GM20000 (cell line): ENCODE measurements at places on chromosomes 2 and 18.

- DNase-seq = no peak
These were observed 173.2 kb upstream of the ARL4C start for GRCh38 chr2:234670052-234670451.

DNA sequence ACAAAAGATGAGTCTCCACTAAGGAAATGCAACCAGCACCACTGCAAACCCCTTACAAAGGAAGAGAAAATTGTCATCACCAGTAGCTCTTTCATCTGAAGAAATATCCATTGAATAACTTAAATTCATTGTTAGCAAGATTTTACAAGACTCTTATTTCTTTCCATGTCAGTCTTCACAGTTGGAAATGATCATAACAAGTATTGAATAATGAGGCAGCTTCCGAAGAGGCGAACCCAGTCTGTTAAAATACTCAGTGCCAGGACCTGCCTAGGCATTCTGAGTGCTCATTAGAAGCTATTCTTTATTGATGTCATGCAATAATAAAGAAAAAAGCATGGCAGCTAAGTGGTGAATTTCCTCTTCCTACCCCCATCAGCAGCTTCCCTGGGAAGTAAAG, 33.5 kb downstream of the NOSTRIN start:
- no peak for DNase-seq

- DNase-seq = no peak
These were observed 18.4 kb downstream of the GPR55 start for GRCh38 chr2:230906471-230907230.

- no peak for DNase-seq
These were observed 13.4 kb downstream of the NOP58 start for GRCh38 chr2:202278944-202279343.

DNA sequence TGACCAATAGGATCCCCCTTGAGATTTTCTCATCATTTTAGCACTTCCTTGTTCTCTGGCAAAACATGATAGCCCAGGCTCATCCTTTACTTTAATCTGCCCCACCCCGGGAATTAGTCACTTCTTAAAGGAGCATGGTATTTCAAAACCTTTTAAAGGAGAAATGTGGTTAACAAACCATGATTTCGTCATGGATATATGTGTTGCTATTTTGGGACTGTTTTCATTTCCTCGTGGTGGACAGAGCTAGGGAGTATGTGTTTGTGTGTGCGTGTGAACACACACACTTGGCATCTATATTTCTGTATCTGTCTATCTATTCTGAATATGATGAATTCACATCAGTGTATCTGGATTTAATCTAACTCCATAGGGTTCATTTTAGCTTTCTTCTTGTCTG, 128.1 kb downstream of the BIRC6 start:
- no peak for DNase-seq

GRCh38 chr18:2850816-2851215, 4.0 kb downstream of the EMILIN2 start:
- DNase-seq = peak; percentile 6

- no peak for DNase-seq
These were observed 280.3 kb upstream of the ZSWIM2 start for GRCh38 chr2:187129306-187129705.

GRCh38 chr2:233289648-233290047, 18.0 kb upstream of the SAG start:
- DNase-seq = no peak

DNA sequence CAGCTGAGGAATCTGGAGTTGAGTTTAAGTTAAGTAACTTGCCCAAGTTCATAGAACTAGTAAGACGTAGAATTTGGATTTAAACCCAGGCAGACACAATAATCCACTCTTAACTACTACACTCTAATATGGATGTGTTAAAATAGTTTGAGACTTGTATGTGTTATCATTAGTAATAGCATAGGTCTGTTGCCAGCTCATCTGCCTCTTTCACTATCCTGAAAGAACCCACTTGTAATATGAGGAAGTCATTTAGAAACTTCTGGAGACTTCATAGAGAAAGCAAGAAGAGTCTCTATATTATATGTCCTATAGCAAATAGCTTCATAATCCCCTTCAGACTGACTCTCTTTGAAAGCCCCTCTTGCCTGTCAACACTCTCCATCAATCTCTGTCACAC, 43.0 kb upstream of the ACADL start:
- no peak for DNase-seq

- DNase-seq = no peak
These were observed 7.7 kb upstream of the TTC39C start for GRCh38 chr18:24006712-24007313.

DNA sequence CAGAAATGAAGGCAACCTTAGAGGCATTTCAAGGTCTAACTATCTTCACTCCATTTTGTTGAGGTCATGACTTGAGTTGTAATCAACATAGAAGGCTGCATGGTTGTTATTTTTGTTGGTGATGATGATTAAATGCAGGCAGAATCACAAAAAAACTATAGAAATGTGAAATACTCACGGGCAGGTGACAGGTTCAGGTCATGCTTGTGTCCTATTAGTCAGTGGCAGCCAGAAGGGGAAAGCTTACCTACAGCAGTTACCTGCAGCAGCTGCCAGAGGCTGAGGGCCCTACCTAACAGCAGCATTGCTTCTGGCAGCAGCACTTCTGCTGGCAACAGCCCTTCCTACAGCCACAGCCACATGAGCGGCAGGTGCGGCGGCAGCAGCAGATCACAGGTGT, 394 bp downstream of the SCYGR3 start:
- DNase-seq = no peak

GRCh38 chr2:37477921-37478320, 133.5 kb downstream of the QPCT start:
- no peak for DNase-seq

DNA sequence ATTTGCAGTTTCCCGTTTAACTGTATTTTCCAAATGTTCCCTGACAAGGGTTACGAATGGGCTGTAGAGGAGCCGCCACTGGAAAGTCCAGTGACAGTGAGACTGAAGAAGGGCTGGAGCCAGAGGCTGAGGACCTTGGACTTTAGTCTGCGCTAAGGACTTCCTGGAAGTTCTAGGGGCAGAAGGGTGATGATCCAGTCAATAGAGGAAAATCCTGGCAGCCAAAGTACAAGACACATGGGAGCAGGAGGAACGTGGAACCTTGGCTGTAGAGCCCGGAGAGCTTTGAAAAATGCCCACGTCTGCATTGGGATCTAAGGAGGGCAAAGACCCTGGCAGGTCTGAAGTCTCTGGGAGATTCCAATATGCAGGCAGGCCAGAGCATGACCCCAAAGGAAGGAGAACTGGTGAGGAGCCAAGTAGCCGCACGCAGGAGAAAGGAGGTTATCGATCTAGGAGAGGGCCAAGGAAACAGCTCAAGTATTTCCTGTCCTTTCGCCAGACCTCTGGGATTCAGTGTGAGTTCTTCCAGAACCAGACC, 28.5 kb downstream of the MBP start:
- DNase-seq = no peak

- DNase-seq = no peak
These were observed 13.3 kb downstream of the LIMS1 start for GRCh38 chr2:108547606-108548005.

DNA sequence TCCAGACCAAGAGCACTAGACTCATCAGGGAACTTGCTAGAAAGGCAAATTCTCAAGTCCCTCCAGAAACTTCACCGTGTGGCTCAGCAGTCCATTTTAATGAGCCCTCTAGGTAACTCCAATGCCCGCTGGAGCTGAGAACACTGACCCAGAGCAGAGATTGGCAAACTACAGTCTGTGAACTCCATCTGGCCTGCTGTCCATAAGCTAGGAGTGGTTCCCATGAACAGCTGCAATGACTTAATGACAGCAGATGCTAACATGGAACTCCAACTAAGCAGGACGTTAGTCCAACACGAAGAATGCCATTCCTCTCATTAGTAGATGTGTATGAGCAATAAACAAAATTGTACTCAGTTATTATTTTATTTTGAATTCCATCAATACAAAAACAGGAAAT, 371.9 kb downstream of the STK39 start:
- DNase-seq = no peak

- no peak for DNase-seq
These were observed 14.2 kb downstream of the NAGK start for GRCh38 chr2:71082402-71083252.

- DNase-seq = no peak
These were observed 9.3 kb downstream of the HDAC4 start for GRCh38 chr2:239391286-239392071.

DNA sequence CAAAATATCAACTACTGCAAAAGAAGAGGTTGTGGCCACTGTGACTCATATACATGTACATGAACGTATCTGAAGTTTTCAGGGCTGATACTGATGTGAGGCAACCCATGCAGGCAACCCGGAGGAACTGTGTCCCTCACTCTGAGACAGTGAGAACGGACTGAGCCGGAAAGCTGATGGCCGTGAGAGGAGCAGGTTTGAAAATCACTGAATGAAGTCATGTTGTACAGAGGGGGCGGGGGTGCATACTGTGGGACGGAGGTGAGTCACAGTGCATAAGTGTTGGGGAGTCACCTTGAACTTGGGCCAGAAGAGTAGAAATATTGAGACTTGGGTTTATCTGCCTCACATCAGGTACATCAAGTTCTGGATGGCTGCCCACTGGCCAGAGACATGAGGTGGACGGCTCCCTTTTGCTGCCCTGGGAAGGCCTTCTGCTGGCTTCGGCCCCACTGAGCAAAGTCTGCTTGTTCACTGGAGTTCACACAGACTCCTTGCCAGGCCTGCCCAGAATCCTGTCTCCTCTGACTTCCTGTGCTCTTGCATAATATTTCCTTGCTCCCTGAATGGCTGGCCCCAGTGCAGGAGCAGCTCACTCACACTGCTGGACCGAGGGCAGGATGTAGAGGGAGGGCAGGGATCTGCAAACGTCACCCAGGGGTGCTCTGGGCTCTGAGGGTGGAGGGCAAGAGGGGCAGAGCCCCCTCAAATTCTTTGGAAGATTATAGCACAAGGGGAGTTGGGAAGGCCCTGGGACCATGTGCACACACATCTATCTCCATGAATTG, 18.1 kb downstream of the EPAS1 start:
- DNase-seq = no peak

DNA sequence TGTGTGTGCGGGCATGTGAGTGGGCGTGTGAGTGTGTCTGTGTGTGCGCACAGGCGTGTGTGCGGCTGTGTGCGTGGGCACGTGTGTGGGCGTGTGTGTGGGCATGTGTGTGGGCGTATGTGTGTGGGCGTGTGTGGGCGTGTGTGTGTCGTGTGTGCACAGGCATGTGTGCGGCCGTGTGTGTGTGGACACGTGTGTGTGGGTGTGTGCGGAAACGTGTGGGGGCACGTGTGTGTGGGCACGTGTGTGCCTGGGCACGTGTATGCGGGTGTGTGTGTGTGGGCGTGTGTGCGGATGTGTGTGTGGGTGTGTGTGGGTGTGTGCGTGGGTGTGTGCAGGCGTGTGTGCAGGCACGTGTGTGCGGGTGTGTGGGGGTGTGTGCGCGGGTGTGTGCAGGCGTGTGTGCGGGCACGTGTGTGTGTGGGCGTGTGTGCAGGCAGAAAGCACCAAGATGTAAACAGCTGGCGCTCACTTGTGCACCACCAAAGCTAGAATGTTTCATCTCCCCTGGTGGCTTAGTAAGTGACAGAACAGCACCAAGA, 31.2 kb upstream of the ALKAL2 start:
- DNase-seq = no peak

- DNase-seq = no peak
These were observed 114.2 kb downstream of the RBMS1 start for GRCh38 chr2:160379399-160379798.

- peak; percentile 48 for DNase-seq
These were observed 11.4 kb upstream of the GALNT5 start for GRCh38 chr2:157245846-157246764.

DNA sequence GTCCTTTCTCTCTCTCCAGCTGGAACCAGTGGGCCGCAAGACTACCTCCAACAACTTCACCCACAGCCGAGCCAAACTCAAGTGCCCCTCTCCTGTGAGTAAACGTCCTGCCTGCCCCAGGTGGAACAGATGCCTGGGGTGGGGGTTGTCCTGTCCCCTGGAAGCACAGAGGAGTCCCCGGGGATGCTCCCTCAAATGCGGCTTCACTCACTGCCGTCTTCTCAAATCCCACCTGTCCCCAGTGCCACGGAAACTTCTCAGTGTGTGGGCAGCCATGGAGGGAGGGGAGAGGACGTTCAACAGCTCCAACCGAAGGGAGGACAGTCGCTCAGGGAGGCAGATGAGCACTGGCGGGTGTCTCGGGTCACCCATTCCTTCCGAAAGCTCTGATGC, 110.7 kb upstream of the PPP1CB start:
- DNase-seq = no peak

- no peak for DNase-seq
These were observed 86.3 kb upstream of the NPAS2 start for GRCh38 chr2:100733391-100734187.

DNA sequence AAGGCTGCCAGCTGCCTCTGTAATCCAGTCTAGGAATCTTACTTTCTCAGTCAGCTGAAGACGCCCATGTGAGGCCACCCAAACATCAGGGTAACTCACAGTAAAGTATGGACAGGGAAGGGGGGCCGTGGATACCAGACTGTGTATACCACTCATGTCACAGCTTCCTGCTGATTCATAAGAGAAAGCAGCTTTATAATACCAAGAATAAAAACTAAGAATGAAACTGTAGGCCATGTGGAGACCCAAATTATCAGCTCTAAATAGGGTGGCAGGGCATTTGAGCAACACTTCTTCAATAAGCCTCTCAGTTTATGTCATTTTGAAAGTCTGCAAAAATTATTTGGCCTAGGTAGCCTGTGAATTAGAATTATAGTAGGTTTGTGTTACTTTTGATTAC, 115.0 kb upstream of the CDCA7 start:
- DNase-seq = peak; percentile 65

GRCh38 chr2:237692601-237693290, 65.4 kb downstream of the LRRFIP1 start:
- no peak for DNase-seq

DNA sequence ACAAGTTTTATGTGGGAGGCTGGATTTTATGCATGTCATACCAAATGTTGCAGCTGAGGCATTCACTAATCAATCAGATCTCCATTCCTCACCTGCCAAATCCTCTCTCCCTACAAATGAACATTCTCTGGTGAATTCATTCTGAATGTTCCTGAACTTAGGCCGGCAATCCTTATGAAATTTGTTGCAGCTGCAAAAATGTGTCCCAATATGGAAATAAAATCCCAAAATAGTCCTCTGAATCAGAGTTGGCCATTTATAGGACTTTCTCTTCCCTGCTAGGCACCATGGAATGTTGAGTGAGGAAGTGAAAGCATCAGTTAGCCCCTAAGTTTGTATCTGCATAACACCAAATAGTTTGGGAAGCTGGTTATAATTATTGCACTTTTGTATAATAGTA, 25.6 kb downstream of the GCA start:
- DNase-seq = no peak

DNA sequence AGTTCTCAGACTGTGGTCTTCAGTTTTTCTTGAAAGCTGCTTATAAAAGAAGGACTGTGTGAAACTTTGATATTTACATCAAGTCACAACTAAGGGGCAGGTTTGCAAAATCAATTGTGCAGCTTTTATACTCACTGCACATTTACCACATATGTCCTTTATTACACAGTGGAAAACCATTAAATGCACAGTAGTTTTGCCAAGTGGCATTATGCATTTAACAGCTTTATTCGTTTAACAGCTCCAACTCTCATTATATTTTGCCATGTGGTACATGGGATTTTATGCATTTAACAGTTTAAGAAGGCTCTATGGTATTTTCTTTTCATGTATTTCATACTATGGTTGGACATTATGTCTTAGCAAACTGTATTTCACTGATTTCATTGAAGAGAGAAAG, 135.6 kb downstream of the SATB2 start:
- no peak for DNase-seq
